HuH-7.5 (cell line): ENCODE measurements at places on chromosomes 2 and 18.
A peak's percentile ranks its signal among the peaks of the same experiment; 100 is the strongest.

- no peak for DNase-seq
Measured at GRCh38 chr2:231627384-231628120, 34.9 kb downstream of the TEX44 start.

DNA sequence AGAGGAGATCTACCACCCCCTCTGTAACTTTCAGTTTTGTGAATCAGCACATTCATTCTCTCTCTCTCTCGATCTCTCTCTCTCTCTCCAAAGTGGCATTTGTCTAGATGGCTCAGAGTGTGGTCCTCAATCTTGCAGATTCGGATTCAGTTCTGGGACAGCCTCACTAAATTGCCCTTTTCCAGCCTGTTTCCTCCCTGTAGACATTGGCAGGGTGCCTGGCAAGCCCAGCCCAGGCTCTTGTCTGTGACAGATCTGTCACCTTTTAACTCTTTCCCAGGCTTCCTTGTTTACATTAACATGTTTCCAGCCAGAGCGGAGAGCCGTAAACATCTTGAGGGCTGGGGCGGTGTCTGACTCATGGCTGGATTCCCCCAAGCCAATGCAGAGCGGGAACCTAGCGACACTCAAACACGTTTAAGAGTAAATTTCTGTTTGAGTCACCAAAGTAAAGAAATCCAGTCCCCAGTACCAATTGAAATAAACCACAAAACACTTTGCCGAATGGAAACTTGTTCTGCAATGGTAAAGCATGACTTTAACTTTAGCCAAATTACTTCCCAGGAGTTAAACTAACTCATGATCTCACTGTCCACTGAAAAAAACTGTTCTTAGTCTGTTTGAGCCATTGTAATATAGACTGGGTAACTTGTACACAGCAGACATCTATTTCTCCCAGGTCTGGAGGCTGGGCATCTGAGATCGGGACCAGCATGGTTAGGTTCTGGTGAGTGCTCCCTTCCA, 6.6 kb upstream of the CYP27C1 start:
- DNase-seq, result peak; percentile 62

GRCh38 chr2:226040344-226040900, 640.9 kb downstream of the NYAP2 start:
- DNase-seq, result no peak

DNA sequence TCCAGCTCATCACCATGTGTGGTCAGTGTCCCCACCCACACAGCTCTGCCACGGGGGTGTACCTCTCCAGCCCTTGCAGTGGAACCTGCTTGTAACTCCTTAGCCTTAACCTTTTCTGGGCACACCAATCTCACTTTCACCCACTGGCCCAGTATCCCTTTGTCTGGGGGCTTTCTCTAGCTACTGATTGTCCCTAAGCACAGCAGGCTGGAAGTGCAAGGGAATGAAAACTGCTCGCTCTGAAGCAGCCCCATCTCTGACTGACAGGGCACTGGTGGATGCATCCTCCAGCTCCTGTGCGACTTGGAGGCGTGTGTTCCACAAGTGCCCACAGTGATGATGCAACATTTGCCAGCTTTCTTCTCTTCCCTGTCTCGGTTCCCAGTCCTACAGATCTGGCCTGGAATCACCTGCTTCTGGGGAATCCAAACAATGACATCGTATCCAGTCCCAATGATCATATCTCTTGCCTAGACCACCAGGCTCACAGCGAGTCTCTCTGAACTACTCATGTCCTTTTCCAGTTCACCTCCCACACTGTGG, 33.6 kb downstream of the SCTR start:
- DNase-seq, result no peak
